ENCODE measurements at places on chromosomes 3 and 15. TPM values are rescaled to one million over a fixed set of nuclear protein-coding genes. Genes with fewer than 3 reads are reported as not detected.

DNA sequence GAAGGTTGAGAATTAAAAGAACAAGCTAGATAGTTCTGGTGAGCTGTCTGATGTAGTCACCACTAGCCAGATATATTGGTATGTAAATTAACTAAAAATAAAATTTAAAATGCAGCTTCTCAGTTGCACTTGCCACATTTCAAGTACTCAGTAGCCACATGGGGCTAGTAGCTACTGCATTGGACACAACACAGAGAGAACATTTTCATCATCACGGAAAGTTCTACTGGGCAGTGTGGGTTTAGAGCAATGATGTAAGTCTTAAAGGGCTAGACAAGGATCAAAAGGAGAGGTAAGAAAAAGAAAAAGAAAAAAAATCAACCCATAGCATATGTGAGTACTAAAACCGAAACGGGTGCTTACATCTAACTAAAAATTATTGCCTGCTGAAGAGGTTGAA lies 282.4 kb upstream of the LRRFIP2 start:
- no peak overlapping the region for H3K27ac ChIP-seq
- no peak overlapping the region for H3K4me3 ChIP-seq
- peaks cover 5% of the 10 kb centered on the region for H3K27me3 ChIP-seq
- no peaks in the 10 kb centered on the region for H3K36me3 ChIP-seq

MESP2 gene
- total RNA-seq = 0.32 TPM

DNA sequence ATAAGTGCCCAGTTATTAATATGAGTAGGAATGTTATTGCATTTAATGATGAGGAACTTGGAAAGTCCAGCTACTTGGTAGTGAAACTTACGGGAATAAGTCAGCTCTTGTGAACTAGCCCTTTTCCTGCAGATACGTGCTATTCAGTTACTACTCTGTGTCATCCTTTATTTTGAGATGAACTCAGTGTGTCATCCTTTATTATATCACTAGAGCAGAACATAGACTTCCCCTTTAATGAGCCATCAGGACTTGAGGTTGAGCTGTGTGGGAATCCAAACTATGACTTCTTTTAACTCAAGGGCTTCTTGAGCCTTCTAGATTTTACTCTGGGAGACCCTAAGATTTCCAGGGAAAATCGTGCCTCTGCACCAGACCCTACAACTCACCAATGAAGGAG lies 3.6 kb downstream of the ACTC1 start:
- no peaks in the 10 kb centered on the region for H3K27me3 ChIP-seq
- H3K27ac ChIP-seq = peak overlapping the region; percentile 100
- DNase-seq = no peak

GRCh38 chr15:94546808-94547207 lies 315.4 kb downstream of the MCTP2 start:
- H3K27ac ChIP-seq = no peak overlapping the region
- no peak overlapping the region for H3K4me3 ChIP-seq
- no peaks in the 10 kb centered on the region for H3K27me3 ChIP-seq
- DNase-seq = no peak

ARRDC4 gene
- total RNA-seq = 35.2 TPM

ECE2 gene
- not detected for total RNA-seq

GRCh38 chr3:126972866-126973265 lies 10.0 kb upstream of the PLXNA1 start:
- H3K4me1 ChIP-seq = no peaks in the 10 kb centered on the region
- H3K4me3 ChIP-seq = no peak overlapping the region
- no peaks in the 10 kb centered on the region for H3K36me3 ChIP-seq
- no peak overlapping the region for H3K27ac ChIP-seq
- H3K27me3 ChIP-seq = no peaks in the 10 kb centered on the region

DNA sequence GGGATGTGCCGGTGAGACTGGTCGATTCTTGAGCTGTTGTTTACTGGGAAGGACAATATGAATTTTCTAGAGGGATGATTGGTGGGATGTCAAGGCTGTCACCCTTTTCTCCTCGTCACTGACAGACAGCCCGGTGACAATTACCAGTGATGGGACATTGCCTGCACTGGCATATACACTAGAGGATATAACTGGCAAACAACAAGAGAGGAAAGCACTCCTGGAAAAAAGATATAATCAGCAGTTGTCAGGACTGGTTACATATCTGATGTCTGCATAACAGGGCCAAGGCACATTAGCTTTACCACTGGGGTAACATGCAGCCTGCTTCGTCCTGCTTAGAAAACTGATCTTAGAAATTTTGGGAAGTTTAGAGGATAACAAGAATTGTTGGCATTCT lies 131.1 kb downstream of the ROBO2 start:
- no peak overlapping the region for H3K27ac ChIP-seq
- no peak overlapping the region for H3K4me3 ChIP-seq
- no peaks in the 10 kb centered on the region for H3K36me3 ChIP-seq
- DNase-seq = no peak
- H3K4me1 ChIP-seq = peaks cover 23% of the 10 kb centered on the region

NR2E3 gene
- 0.09 TPM for total RNA-seq

SV2B gene
- total RNA-seq = not detected

GRCh38 chr15:97683831-97684230 lies 276.7 kb upstream of the ARRDC4 start:
- no peak for DNase-seq
- H3K27ac ChIP-seq = no peak overlapping the region
- no peak overlapping the region for H3K4me3 ChIP-seq
- H3K36me3 ChIP-seq = no peaks in the 10 kb centered on the region

GRCh38 chr15:49734831-49735508 lies 114.1 kb downstream of the DTWD1 start:
- H3K4me3 ChIP-seq = no peak overlapping the region
- H3K4me1 ChIP-seq = no peaks in the 10 kb centered on the region
- no peak overlapping the region for H3K27ac ChIP-seq
- DNase-seq = no peak

DNA sequence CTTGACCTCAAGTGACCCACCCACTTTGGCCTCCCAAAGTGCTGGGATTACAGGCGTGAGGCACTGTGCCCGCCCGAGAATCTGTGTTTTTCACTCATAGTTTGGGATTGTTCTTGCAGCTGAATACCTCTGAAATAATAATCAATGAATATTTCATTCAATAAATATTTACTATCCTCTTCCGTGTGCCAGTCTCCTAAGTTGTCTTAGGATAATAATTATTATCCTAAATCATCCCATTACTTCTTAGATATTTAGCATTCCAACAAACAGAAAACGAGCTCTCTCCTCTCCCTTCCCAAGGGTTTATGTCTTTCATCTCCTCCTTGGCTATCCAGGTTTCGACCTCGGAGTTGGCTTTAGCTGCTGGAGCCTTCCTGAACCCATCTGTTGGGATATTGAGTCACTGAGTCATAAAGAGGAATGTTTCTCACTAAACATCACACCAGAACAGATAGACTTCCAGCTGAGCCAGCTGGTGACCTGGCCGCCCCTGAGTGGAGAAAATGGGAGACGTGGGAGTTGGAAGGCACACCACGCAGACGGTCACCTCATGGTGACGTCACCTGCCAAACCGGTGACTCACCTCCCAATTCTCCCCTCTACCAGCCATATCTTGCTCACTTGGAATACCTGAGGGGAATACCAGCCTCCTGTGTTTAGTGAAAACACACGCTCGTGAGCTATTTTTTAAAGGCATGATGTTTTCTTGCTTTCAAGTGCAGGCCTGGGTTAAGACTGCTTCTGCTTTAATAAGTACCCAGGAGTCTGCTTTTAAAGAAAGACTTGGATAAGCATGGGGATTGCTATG lies 43.9 kb downstream of the BHLHE40 start:
- DNase-seq = peak; percentile 93
- H3K4me3 ChIP-seq = no peak overlapping the region
- H3K27me3 ChIP-seq = peaks cover 22% of the 10 kb centered on the region
- H3K27ac ChIP-seq = no peak overlapping the region
